ENCODE measurements at places on chromosomes 4 and X. TPM values are rescaled to one million over a fixed set of nuclear protein-coding genes. Genes with fewer than 3 reads are reported as not detected.

CETN2 gene
- 42.5 TPM for total RNA-seq

NXF2 gene
- not detected for total RNA-seq

HMGN5 gene
- total RNA-seq = 1.00 TPM

FGF13 gene
- total RNA-seq = 2.2 TPM

NKX6-1 gene
- total RNA-seq = not detected

KCNIP4 gene
- not detected for total RNA-seq

TMEM187 gene
- 8.2 TPM for total RNA-seq

SLC10A4 gene
- total RNA-seq = not detected

NLGN4X gene
- total RNA-seq = 0.55 TPM

GLOD5 gene
- not detected for total RNA-seq

CLNK gene
- total RNA-seq = not detected

PPP4R3C gene
- total RNA-seq = not detected

CYP4V2 gene
- 14.5 TPM for total RNA-seq

HSFX4 gene
- not detected for total RNA-seq

RGN gene
- 3.3 TPM for total RNA-seq

RBMX gene
- total RNA-seq = 94.0 TPM

UGT2B15 gene
- not detected for total RNA-seq
